ENCODE measurements at places on chromosomes 3 and 15. TPM values are rescaled to one million over a fixed set of nuclear protein-coding genes. Genes with fewer than 3 reads are reported as not detected.

GRCh38 chr3:158447408-158447807, 123.6 kb upstream of the MLF1 start:
- DNase-seq = no peak

GRCh38 chr15:48798319-48798718, 12.6 kb downstream of the CEP152 start:
- DNase-seq = no peak

DNA sequence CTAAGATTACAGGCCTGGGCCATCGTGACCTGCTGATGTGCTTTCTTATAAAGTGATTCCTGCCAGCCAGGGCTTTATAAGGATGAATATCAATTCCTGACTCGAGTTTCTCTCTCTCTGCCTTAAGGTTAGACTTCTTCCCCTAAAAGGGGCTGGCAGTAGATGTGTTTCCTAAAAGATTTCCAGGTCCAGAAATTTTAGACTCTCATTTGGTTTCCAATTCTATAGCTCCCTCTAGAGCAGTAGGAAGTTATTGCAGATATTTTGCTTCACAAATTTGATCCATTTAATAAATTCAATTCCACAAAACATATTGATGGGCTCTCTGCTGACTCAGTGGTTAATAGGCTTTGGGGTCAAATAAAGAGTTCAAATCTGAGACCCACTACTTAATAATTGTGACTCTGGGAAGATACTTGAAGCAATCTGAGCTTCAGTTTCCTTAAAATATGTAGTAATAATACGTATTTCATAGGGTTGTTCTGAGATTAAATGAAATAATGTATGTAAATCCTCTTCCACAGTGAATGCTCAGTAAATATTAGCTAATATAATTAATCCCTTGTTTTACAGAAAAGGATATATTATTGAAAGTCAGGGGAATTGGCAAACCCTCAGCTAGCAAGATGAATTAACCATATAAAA, 2.1 kb downstream of the TRIM69 start:
- no peak for DNase-seq

DNA sequence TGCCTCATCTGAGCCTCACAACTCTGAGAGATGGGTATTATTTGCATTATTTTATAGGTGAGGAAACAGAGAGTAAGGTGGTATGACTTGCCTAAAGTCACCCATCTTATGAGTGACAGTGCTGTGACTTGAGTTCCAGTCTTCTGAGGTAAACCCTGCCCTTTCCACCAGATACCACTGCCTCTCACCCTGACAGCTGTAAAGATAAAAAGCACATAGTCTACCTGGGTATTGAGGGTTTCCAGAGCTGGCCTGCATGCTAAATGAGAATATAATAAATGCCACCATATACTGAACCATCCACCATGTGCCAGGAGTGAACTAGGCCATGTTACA, 25.6 kb downstream of the RASGRP1 start:
- DNase-seq = no peak

- DNase-seq = no peak
These were observed 77.4 kb downstream of the SEC22A start for GRCh38 chr3:123279121-123279520.

- DNase-seq = peak; percentile 43
These were observed 166.5 kb downstream of the NSMCE3 start for GRCh38 chr15:29102911-29103823.

EFCAB12 gene
- polyA plus RNA-seq = 5.9 TPM

All from left kidney (tissue), 8 donors.